Activated CD8-positive, alpha-beta memory T cell treated with anti-CD3 and anti-CD28 coated beads for 4 hours (primary cell): ENCODE measurements at places on chromosomes 2 and 18.

DNA sequence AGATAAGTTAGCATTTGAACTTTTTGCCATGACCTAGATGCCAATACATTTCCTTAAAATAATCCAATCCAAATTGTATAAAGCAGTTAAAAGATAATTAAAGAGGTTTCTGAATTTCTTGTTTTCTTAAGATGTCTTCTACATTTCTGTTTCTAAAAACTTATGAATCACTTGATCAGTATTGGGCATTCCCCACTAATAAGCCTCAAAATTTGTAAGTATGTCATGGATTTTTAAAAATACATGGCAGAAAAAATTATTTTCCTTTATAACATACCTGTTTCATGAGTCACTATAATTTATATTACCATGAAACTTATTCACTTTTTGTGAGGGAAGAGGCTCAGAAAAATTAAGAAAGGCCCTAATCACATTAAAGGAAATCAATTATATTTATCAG, 90.3 kb upstream of the TFPI start:
- DNase-seq = no peak

DNA sequence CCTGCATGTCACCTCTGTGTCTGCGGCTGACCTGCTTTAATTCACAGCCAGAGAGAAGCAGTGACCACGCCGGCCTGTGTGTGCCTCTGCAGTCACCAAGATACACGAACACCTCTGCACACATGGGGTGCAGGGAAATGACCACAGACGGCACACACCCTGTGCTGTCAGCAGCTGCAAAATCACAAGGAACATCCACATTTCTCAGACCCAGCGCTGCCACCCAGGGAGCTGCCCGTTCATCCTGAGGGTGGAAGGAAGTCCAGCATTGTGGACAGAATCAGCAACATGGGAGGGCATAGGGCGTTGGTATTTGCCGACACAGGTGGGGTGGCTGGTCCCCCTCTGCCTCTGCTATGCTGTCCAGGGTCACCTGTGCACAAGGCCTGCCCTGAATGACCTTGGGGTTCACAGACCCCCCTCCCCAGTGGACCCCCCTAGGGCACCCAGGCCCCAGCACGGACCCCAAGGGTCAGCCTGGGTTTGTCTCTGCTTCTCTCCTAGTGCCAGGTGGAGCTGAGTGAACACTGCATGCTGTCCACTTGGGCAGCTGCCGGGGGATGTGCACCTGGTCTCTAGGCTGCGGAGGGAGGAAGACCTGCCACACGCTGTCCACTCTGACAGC, 107.4 kb downstream of the PXDN start:
- no peak for DNase-seq

GRCh38 chr18:68072744-68073143, 556.2 kb upstream of the DSEL start:
- DNase-seq = no peak

DNA sequence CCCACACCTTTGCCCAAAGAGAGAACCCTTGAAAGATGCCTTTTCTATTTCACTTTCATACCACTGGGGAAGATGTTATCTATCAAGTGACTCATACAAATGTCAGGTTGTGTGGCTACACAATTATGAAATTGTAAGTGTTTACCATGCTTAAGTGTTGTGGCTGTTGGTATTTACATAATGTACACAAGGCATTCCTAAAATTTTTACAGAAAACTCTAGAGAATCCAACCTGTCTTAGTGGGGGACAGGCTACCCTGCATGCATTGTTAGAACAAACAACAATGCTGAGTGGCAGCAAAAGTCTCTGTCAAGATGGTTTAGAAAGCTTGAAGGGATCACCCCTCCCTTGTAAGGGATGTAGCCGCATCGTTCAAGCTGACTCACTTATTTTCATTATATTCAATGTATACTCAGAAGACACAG, 5.5 kb upstream of the MGAT4A start:
- no peak for DNase-seq

GRCh38 chr2:2850218-2850755, 519.2 kb upstream of the MYT1L start:
- DNase-seq = no peak

GRCh38 chr2:96921561-96922319, 51.9 kb upstream of the SEMA4C start:
- no peak for DNase-seq

GRCh38 chr18:7590826-7591560, 23.9 kb downstream of the PTPRM start:
- no peak for DNase-seq

- no peak for DNase-seq
These were observed 21.1 kb upstream of the NFATC1 start for GRCh38 chr18:79374408-79375171.

DNA sequence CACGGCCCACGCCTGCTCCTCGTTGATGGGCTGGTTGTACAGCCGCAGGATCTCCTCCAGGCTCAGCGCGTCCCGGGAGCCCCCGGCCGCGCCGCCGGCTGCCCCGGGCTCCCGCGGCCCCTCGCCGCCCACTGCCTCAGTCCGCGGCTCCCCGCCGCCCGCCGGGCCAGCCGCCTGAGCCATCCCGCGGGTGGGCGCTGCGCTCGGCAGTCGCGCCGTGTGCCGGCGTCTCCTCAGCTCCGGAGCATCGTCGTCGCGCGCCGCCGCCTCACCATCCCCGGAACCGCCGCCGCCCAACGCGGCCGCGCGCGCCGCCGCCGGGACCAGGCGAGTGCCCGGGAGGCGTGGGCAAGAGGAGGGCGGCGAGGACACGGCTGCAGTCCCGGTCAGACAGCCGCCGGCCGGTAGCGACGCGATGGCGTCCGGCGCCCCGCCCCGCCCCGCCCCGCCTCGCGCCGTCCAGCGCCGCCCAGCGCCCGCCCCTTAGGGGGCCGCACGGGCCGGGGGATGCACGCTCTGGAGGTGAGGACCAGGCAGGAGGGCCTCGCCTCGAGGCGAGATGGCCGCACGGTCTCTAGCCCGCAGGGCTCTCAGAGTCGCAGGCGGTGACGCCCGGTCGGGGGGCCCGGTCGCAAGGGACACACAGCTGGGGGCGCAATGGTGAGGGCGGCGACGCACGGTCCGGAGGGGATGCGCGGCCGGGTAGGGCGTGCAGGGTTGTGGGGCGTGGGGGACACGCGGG, at the start of gene SPIRE1:
Gene SPIRE1 (minus strand): TSS at position 424 of the 742 bp plus-strand sequence. CDS start 241 bp downstream, at position 183.
- no peak for DNase-seq

GRCh38 chr2:29228947-29229346, 113.7 kb downstream of the CLIP4 start:
- no peak for DNase-seq

DNA sequence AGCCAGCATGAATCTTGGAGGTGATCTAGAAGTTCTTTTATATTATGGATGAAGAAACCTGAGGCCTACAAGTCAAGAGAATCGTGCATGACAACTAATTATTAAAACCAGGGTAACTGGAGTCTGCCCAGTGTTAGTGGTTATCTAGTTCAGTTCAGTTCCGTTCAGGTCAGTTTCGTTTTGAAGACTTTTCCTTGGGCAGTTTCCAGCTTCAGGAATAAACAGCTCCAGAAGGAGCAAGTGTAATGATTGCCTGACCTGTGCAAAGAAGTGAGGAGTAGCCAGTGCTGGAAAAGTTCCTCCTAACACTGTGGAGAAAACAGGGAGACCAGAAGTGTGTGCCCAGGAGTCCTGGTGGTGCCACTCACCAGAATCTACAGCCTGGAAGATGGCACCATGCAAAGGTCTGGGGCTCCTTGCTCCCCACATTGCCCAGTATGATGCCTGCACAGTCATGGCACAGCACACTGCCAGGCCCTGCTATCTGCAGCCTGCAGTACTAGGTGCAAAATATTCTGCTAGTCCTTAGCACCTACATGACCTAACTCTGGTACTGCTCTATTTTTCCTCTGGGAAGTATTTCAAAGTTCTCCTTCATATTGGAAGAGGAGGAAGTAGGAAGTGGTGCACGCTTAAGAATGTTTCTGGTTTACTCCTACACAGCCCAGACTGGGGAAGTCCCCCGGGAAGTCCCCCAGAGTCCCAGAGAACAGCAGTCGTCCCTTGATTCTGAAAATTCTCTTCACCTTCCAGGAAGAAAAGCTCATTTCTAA, 65.8 kb downstream of the SUMO1 start:
- DNase-seq = no peak

DNA sequence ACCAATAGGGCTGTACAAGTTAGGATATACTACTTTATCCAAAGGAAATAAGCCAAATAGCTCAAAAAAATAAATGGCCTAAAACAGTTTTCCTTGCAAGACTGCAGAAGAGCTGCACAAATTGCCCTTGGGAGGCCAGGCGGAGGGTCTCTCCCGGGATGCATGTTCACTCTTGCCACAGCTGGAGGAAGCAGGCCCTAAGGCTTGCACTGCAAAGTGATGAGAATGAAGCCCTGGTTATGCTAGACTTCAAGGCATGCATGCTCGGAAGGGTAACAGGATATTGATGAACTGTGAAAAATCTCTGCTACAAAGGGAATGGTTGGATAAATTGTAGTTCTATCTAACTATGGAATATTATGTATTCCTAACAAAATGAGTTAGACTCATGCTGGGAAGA, 27.5 kb upstream of the LDLRAD4 start:
- DNase-seq = no peak

- no peak for DNase-seq
These were observed 76.9 kb upstream of the MAP3K20 start for GRCh38 chr2:172998547-172999272.

GRCh38 chr2:127695491-127696472, 5.5 kb upstream of the SFT2D3 start:
- peak; percentile 12 for DNase-seq

DNA sequence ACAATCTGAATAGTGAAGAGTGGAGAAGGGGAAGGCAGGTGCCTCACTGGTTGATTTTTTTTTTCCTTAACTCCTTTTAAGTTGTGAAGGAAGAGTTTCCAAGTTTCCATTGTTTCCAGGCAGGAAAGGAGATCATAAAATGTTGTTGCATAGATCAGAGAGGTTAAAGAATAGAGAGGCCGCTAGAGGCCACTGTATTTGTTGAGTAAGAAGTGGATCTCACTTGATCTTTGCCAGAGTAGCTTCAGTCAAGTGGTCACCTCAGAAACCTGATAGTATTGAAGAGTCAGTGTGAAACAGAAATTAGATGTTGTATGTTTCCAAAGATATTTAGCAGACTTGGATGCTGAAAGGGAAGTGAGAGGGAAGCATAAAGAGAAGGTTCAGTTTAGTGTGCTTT, 17.6 kb downstream of the CTNNA2 start:
- no peak for DNase-seq

DNA sequence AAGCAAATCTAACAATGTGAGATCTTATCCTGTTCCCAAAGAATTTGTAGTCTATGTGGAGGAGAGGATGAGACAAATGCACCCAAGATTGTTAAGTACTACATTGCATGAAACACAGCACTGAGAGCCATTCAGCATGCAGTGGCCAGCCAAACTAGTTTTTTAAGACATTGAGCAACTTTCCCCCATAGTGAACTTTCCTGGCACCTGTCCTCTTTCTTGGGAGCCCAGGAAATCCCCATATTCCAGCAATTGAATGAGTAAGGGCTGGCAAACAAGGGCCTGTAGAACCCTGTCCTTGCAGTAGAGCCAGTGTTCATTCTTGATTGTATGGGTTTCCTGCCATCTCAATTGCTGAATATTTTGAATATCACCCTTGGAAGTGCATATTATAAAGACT, 58.8 kb upstream of the FIGN start:
- DNase-seq = no peak

DNA sequence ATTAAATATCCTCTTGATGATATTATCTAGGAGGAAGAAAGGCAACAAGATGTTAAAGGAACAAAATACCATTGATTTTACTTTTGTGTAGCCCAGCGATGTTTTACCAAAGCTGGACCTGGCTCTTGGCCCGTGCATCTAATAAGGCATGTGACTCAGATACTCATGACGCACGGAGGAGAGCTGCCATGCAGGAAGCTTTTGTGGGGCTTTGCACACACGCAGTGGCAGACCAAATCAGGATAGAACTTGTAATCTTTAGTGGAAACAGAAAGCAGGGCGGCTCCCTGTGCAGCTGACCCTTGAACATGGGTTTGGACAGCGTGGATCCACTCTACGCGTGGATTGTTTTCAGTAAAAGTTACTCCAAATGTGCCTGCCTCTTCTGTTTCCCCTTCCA, 190.0 kb downstream of the NAPG start:
- no peak for DNase-seq

DNA sequence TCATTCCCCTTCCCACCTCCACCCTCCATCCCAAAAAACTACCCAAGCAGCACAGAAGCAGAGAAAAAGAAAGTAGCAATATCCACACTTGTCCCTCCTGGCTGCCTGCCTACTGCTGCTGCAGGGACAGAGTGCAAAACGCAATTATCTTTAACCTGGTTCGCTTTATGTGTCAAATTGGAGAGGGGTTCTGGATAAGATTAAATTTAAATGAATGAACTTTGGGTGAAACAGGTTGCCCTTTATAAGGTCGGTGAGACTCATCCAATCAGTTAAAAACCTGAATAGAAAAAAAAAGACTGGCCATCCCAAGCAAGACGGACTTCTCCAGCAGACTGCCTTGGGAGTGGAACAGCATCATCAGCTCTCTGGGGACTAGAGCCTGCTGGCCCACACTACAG, 62.6 kb downstream of the ANKRD44 start:
- DNase-seq = no peak

DNA sequence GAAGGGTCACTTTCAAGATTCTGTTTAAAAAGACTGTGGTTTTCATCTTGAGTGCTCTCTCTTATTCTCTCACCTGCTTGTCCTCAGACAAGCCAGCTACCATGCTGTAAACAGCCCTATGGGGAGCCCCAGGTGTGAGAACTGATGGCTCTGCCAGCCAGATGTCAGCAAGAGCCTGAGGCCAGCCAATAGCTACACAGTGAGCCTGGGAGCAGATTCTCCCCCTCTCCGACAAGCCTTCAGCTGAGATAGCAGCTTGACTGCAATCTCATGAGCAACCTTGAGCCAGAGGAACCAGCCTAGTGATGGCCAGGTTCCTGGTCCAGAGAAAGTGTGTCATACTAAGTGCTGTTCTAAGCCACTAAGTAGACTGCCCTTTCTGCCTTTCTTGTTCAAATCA, 272.1 kb downstream of the NAPG start:
- no peak for DNase-seq
